Kidney glomerular epithelial cell (primary cell): ENCODE measurements at places on chromosomes 7 and 10.

- DNase-seq = no peak
Observed at GRCh38 chr10:77603534-77603927, 34.1 kb downstream of the KCNMA1 start.

- DNase-seq = peak; percentile 100
Observed at GRCh38 chr10:132532749-132533560, 4.6 kb upstream of the INPP5A start.

DNA sequence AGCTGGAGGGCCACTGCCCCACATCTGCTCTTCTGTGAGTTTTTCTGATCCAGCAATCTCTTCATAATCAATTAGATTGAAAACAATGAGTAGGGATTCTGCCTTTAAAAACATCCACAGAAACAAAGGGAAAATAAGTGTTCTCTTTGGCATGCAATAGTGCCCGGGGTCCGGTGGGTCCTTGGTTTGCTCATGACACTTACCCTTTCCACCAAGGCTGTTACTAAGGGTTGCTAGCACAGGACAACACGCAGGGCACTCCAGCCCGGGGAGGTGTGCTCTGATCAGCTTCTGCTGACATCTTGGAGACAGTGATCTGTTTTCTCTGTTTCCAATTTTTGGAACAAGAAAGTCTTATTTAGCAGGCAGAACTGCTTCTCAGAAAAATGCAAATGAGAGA lies 146.7 kb downstream of the TEX36 start:
- DNase-seq = no peak

DNA sequence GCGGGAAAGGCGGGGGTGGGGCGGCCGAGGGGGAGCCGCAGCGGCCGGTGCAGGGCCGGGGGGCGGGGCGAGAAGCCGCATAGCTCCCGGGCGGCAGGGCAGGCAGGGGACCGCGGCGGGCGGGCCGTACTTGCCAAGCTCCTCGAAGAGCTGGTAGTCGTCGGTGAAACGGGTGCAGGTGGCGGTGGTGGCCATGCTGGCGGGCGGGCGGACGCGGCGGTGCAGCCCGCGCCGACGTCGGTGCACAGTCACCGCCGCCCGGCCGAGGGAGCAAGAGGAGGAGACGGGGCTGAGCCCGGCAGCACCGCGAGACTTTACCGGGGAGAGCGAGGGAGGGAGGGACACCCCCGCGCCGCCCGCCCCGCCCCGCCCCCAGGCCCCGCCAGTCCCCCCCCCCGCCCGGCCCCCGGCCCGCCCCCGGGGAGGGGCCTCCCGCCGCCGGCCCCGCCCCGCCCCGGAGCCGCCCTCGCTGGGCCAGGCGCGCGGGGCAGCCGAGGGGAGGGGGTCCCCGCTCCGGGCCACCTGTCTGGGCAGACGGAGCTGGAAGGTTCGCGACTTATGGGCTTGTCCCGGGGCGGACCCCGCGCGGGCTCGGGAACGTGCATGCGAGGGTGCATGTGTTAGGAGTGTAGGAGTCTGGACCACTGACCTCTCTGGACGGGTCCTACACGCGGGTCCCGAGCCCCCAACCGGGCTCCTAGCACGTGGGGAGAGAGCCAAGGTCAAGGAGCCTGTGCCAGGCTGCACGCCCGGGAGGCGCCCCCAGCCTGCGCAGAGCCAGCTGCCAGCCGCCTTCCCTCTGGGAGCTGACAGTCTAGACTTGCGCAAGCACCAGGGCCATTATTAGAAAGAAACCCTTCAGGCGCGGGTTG lies at the start of gene CAMK2G:
TSS of gene CAMK2G (minus strand) at position 289 of the 872 bp plus-strand sequence. CDS start at position 195, 94 bp downstream.
- DNase-seq = peak; percentile 44

DNA sequence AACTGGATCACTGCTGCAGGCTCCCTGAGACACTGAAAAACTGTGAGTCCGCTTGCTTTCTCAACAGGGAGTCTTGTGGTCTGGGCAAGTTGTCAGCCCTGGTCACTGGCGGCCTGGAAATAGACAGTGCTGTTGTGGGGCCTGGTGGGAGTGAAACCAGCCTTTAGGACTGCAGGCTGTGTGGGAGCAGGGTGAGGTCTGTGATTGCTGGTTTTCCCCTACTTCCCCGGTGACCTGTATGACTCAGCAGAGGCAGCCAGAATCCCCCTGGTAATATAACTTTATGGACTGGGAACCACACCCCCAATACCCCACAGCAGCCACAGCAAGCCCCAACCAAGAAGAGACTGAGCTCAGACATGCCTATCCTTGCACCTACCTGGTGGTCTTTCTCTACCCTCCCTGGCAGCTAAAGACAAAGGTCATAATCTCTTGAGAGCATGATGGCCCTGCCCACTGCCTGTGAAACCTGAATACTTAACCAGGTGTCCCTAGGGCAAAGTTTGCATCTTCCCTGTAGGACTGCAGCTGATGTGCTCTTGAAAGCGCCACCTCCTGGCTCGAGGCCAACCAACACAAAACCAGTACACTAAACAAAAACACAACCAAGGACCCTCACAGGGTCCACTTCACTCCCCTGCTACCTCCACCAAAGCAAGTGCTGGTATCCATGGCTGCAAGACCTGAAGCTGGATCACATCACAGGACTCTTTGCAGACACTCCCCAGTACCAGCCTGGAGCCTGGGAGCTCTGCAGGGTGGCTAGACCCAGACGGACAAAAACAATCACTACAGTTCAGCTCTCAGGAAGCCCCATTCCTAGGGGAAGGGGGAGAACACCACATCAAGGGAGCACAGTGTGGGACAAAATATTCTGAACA lies 7.2 kb upstream of the ADAM22 start:
- DNase-seq = peak; percentile 31

- DNase-seq = no peak
Observed at GRCh38 chr10:101768791-101769170, 7.1 kb downstream of the FGF8 start.

DNA sequence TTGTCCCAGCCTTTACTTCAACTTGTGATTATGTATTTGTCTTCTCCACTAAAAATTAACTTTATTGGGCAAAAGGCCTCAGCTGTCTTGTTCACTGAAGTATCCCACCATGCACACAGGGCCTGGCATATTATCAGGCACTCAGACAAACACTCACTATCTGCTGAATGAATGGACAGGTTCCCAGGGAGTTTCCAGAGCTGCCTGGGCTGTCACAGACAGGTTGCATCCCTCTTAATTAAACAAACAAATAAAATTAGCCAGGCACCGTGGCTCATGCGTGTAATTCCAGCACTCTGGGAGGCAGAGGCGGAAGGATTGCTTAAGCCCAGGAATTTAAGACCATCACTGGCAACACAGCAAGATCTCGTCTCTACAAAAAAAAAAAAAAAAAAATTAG lies 1.5 kb upstream of the TSPAN14 start:
- DNase-seq = peak; percentile 73

GRCh38 chr10:3169271-3169670 lies 3.3 kb downstream of the PITRM1 start:
- no peak for DNase-seq

DNA sequence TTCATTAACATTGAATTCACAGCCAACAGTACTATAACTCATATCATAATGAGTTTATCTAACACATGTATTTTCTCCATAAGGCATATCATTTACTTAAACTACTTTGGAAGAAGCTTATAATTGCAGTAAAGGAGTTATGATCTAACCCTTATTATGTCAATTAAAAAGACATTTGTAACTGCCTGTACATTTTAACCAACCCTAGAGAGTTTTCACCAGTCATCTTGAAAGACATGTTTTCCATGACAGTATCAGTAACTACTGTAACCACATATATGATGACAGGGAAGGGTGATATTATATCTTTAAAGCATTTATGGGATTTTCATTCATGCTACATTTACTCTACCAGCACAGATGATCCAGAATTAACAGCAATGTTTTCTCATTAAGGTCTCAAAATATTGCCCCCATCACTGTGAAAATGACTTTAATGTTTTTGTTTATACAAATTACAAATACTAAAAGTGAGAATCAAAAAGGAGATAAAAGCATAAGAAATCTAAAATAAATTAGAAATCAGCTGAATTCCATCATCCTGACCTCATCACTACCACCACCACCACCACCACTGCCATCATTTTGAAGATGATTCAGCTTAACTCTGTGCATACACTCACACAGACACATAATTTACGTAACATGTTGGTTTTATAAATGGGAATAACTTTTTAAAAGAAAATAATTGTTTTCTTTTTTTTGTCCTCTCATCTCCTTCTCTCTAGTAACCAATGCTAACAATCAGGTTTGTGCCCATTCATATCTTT lies 53.6 kb downstream of the MKLN1 start:
- peak; percentile 10 for DNase-seq

- DNase-seq = no peak
Observed at GRCh38 chr7:1729773-1730172, 59.7 kb downstream of the ELFN1 start.

DNA sequence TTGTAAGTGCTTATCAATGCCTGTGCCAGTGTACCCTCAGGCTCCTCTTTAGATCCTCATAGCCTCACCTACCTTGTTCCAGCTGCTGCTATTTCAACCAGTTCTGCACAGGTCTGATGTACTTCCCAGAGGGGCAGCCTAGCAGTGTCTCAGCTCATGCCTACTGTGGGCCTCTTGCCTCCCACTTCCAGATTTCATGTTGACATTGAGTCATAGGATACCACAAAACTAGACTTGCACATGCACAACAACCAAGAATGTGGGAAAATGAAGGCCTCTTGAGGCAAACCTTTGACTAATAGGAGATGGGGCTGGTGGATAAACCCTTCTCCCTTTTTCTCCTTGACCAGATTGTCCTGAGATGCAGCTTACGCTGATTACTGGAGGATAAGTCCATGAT lies 31.0 kb downstream of the PON3 start:
- peak; percentile 23 for DNase-seq

- no peak for DNase-seq
Observed at GRCh38 chr10:120428754-120429153, 28.3 kb upstream of the PLPP4 start.

DNA sequence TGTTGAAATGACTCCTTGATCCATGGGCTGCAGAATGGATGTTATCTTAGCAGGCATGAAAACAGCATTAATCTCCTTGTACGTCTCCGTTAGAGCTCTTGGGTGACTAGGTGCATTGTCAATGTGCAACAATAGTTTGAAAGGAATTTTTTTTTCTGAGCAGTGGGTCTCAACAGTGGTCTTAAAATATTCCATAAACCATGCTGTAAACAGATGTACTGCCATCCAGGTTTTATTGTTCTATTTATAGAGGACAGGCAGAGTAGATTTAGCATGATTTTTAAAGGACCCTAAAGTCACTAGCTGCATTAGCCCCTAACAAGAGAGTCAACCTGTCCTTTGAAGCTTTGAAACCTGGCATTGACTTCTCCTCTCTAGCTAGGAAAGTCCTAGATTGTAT lies 64.0 kb downstream of the NRF1 start:
- no peak for DNase-seq

- DNase-seq = no peak
Observed at GRCh38 chr10:113111900-113112853, 162.1 kb downstream of the TCF7L2 start.

- no peak for DNase-seq
Observed at GRCh38 chr7:42283553-42283952, 46.5 kb upstream of the GLI3 start.

GRCh38 chr10:94122211-94122610 lies 128.5 kb downstream of the PLCE1 start:
- no peak for DNase-seq

DNA sequence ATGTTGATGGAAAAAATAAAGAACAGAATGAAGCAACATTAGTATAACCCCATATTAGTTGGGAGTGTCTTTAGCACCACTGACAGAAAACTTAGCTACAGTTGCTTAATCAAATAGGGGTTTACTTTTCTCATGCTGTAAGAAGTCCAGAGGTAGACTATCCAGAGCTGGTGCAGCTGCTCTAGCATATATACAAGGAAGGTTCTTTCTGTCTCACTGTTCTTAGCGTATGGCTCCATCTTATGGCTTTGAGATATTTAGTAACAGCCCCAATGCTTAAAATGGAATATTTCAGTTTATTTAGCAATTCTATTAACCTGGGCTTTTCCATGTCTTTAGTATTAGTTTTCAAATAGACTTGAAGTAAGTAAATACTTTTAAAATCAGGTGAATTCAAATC lies 15.2 kb upstream of the WNT2 start:
- DNase-seq = no peak

DNA sequence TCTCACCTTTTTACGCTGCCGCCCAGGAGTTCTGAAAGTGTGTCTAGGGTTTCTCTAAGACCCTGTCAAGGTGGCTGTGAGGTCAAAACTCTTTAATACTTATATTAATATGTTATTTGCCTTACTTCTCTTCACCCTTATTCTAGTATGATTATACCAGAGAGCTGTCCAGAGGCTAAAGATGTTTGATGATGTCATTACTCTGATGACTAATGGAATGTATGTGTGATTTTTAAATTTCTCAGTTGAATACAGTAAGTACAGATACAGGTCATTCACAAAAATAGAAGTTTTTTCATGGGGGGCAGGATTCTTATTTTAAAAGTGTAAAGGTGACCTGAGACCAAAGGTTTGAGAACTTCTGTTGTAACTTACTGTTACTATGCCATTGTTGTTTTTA lies 150.6 kb upstream of the FOXP2 start:
- DNase-seq = no peak

- no peak for DNase-seq
Observed at GRCh38 chr7:159125104-159125954, 19.3 kb downstream of the VIPR2 start.

GRCh38 chr7:99525713-99526440 lies 21.4 kb downstream of the ZKSCAN5 start:
- DNase-seq = no peak

DNA sequence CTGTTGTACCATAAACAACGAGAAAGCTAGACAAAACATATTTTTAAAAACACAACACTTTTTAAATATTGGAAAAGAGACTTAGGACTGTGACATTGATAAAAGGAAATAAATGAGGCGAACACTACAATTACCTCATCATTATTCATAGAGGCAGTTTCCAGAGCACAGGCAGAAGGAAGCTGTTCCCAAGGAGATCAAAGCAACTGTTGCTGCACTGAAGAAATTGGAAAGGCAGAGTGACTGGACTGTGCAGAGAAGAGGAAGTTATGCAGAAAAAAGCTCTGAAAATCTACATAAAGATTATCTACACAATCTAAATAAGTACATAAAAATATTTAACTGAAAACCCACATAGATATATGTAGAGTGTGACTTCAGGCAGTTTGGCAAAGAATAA lies 32.8 kb downstream of the MYO3A start:
- DNase-seq = peak; percentile 37

DNA sequence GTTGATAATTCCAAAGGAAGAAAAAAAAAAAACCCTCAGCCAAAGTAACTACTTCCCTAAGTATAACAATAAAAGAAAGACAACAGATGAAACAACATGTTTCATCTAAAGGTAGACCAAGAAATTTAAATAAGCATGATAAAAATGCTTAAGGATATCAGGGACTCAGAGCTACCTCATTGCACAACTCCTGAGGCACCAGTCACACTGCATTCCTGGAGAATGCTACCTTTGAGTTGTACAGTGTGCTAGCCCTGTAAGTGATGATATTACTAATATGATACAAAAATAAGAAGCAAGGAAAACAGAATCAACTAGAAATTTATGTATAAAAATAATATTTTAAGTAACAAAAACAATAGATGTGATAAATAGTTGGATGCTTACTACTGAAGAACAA lies 29.5 kb upstream of the C7orf33 start:
- DNase-seq = no peak

DNA sequence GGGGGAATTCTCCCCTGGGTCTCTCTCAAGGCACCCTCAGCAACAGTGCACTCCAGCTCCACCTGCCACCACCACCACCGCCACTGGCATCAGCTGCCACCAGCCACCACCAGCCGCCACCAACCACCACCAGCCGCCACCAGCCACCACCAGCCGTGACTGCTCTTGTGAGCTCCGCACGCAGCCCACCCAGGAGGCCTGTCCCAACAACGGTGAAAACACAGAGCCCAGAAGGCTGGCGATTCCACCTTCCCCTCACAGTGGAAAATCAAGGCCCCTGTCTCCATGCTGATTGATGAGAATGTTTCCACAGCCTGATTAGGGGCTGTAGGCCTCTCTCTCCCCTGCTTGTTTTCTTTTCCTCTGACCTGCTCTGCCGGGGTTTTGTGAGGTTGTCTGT lies 41.1 kb downstream of the COBL start:
- no peak for DNase-seq
